ENCODE measurements at places on chromosomes 2 and 18.
A peak's percentile ranks its signal among the peaks of the same experiment; 100 is the strongest.

DNA sequence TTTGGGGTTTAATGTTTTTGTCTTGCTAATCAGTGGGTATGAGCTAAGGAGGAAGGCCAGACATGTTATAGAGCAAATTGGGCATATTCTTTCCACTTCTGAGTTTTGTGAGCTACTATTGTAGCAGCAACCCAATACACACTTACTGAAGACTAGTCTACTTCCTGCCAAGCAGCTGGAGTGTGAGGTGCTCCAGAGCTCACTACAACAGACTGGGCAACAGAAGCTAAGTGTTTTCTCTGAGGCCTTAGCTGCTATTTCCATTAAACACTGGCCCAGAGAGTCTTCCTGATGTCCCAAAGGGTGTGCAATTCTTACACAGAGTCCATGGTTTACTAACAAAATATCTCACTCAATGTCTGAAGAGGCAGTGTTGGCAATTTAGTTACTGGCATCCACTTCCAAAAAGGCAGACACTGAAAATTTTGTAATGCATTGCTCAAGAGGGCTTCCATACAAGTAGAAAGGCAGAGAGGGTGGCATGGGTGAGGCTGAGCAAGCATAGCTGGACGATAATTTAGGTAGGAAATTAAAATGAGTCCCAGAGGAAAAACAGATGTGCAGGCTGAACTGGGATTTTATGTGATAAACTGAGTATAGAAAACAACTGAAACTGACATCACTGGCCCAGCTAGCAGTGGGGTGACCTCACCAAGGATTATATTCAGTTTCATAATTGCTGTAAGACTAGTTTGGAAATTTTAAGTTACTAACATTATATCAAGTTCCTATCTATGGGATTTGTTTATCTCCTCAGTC, 68.6 kb downstream of the ZC3H6 start:
- DNase-seq, result no peak

DNA sequence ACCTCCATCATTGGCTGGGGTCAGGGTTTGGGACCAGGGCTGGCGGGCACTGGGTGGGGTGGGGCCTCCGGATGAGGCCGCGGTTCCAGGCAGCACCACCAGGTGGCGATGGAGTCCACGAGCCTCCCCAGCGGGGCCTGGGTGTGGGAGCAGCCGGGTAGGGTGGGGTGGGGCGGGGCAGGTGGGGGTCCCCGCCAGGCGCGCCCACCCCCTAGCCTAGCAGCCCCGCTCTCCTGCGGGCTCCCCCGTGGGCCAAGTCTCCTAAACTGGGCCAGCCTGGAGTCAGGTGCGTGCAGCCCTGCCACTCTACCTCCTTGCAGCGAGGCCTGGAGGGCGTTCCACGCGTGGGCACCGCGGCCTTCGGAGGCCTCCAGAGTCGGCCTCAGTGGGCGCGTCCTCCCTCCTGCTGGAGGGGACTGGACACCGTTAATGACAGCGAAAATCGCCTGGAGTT, 187.5 kb downstream of the TWIST2 start:
- DNase-seq, result no peak

GRCh38 chr2:38120829-38121228, 44.9 kb upstream of the CYP1B1 start:
- DNase-seq, result no peak

- peak; percentile 53 for DNase-seq
Observed at GRCh38 chr18:3262234-3263131, 550 bp downstream of the MYL12B start.

GRCh38 chr18:23645568-23646175, 17.0 kb downstream of the ANKRD29 start:
- DNase-seq, result no peak

GRCh38 chr18:49207361-49207760, 253.1 kb downstream of the DYM start:
- no peak for DNase-seq

GRCh38 chr2:214465363-214466146, 54.7 kb downstream of the VWC2L start:
- DNase-seq, result no peak

GRCh38 chr2:212928681-212929080, 222.7 kb downstream of the IKZF2 start:
- DNase-seq, result no peak

DNA sequence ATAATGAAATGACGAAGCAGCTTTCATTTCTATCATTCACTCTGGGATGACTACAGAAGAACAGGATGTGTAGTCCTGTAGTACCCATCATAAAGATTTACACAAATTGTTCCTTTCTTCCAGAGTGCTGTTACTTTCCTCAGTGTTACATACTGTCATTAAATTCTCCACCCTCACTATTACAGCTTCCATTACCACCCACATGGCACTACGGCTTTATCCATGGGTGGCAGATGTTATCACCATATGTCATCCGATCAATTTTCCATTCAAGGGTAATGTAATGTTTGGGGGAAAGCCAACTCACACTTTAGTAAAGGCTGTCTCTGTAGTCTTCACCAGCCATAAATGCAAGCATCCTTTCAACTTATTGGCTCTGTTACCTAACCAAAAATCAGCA, 7.1 kb upstream of the CSRNP3 start:
- DNase-seq, result no peak

- DNase-seq, result no peak
Observed at GRCh38 chr2:68536000-68536399, 68.6 kb downstream of the APLF start.

- no peak for DNase-seq
Observed at GRCh38 chr2:40155728-40156127, 296.2 kb downstream of the SLC8A1 start.

DNA sequence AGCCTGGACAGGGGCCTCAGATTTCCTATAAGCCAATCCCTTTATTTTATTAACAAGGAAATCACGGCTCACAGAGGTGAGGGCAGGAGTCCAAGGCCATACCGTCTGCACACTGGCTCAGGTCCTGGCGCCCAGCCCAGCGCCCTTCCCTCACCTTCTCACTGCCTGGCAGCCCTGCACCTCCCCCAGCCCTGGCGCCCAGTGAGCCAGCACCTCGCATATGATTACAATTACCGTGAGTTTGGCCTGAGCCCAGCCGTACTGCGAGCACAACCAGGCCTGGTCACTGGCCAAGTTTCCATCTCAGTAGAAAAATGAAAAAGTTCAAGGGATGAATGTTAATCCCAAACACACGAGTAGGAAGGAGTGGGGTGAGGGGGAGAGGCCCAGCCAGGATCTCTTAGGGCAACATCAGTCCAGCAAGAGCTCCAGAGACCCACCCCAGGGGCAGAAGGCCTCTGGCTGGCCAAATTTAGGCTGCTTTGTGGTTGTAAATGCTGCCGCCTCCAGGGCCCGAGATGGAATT, 68.4 kb downstream of the MCFD2 start:
- no peak for DNase-seq
